Foreskin fibroblast (primary cell): ENCODE measurements at places on chromosomes 3 and 15.

- DNase-seq: no peak
Observed at GRCh38 chr3:136708333-136708985, 43.7 kb downstream of the STAG1 start.

GRCh38 chr3:142211034-142211433, 14.4 kb downstream of the GK5 start:
- no peak for DNase-seq

- no peak for DNase-seq
Observed at GRCh38 chr3:3334491-3334890, 155.0 kb upstream of the CRBN start.

DNA sequence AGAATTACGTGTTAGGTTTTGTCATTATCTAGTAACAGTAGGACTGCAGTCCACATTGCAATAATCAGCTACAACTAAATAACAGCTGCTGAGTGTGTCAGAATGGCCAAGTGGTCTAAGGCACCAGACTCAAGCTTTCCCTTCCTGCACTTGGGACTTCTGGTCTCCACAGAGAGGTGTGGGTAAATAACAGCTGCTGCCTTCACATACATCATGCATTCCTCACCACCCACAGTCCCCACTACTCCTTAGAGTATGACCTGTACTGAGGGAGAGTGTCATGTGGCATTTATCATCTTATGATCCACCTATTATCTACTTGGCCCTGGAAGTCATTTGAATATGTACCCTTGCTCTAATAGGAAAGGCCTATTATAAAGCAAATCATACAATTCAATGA, 22.2 kb upstream of the ZMAT3 start:
- no peak for DNase-seq

GRCh38 chr15:52764731-52765130, 25.4 kb downstream of the ONECUT1 start:
- DNase-seq: no peak

- DNase-seq: peak; percentile 91
Observed at GRCh38 chr15:48493084-48493762, 152.3 kb downstream of the FBN1 start.

DNA sequence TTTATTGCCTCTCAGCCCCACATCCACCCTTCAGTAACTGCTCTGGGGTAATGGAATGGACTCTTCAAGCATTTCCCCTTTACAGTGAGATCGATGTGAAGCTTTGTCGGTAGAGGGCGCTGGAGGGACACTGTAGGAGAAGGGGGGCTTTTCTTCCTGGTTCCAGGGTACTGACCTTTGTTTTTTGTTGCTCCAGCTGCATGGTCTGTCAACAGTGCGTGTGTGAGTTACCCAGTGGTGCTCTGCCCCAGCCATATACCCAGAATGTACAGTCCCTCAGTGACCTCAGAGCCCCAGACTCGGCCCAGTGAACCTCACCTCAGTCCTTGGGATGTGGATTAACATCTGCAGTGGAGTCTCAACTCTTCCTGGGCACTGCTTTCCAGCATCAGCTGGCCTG, 180.3 kb upstream of the TSC22D2 start:
- DNase-seq: peak; percentile 85

- DNase-seq: no peak
Observed at GRCh38 chr15:40917585-40917984, 11.6 kb upstream of the DLL4 start.
